ENCODE measurements at places on chromosomes 13 and 19. TPM values are rescaled to one million over a fixed set of nuclear protein-coding genes. Genes with fewer than 3 reads are reported as not detected.

GRCh38 chr13:105972306-105972721 lies 563.1 kb downstream of the EFNB2 start:
- DNase-seq: no peak

Gene KBTBD7
- total RNA-seq: 5.9 TPM

DNA sequence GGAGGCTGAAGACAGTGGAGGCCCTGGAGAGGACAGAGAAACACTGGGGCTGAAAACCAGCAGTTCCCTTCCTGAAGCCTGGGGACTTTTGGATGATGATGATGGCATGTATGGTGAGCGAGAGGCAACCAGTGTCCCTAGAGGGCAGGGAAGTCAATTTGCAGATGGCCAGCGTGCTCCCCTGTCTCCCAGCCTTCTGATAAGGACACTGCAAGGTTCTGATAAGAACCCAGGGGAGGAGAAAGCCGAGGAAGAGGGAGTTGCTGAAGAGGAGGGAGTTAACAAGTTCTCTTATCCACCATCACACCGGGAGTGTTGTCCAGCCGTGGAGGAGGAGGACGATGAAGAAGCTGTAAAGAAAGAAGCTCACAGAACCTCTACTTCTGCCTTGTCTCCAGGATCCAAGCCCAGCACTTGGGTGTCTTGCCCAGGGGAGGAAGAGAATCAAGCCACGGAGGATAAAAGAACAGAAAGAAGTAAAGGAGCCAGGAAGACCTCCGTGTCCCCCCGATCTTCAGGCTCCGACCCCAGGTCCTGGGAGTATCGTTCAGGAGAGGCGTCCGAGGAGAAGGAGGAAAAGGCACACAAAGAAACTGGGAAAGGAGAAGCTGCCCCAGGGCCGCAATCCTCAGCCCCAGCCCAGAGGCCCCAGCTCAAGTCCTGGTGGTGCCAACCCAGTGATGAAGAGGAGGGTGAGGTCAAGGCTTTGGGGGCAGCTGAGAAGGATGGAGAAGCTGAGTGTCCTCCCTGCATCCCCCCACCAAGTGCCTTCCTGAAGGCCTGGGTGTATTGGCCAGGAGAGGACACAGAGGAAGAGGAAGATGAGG lies 1.5 kb downstream of the PPP1R15A start:
- DNase-seq: no peak

DNA sequence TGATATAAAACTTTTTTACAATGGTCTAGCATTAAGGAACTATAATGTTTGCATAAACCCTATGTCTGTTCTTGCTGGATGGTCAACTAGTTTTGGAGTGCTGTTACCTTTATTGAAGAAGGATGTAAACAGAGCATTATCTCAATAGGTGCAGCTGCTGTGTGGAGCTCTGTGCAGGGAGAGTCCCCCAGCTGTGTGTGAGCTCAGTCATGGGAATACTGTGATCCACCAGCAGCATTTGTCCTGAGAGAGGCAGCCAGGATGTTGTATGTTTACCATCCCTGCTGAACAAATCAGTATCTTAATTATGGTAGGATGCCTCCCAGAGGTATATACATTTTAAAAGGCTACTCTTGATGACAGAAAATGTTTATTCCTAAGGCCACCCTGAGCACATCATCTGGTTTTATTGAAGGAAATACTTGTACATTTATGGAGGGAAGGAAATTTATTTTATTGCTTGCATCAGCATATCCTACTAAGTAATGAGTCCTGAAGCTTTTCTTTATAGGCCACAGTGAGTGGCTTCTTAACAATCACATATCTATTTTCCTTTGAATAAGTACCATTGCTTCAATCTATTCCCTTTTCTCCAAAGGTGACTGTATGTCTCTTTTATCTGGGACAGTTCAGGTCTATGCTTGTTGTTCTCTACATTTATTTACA lies 11.7 kb downstream of the RAP2A start:
- no peak for DNase-seq
